Caudate nucleus (tissue), 63 donors: ENCODE measurements at places on chromosomes 1 and 21.
A peak's percentile ranks its signal among the peaks of the same experiment; 100 is the strongest.

DNA sequence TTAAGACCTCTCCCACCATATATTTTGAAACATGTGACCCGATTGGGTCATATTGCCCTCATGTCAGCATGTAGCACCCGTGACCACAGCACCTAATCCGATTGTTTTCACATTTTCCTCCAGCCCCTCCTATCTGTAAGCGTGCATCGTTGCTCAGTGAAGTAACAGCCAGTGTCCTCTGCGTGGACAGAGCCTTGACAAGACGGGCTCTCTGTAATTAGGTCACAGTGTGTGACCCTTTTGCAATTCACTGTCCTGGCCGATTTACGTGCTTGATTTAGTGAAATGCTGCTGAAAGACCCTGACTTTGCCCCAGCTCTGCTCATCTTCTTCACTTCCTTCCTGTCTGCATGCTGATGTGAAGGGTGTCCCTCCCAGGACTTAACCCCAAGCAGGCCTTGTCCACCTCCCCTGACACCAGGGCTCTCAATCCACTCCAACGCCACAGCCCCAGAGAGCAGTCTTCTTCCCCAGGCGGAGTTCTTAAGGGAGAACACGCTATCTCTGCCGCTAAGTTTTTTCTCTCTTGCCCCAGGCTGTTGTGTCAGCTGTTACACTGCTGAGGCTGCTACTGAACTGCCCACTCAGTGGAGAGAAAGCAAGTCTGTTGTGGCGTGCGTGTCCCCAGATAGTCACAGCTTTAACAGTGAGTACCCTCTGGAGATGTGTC, 19.4 kb downstream of the URB2 start:
- DNase-seq: no peak

GRCh38 chr1:220527908-220528678, at the start of gene MARK1:
MARK1 (plus strand) TSS chr1:220528136; CDS start chr1:220528823, 687 bp downstream.
- peak; percentile 60 for DNase-seq

- DNase-seq: no peak
Measured at GRCh38 chr1:55322842-55323241, 107.7 kb upstream of the USP24 start.

GRCh38 chr1:63173161-63173560, 149.2 kb upstream of the FOXD3 start:
- no peak for DNase-seq
